Activated CD4-positive, CD25-positive, alpha-beta regulatory T cell (primary cell): ENCODE measurements at places on chromosomes 6 and 20.

- no peak for DNase-seq
Observed at GRCh38 chr6:15504040-15504495, 158.8 kb downstream of the DTNBP1 start.

- DNase-seq = no peak
Observed at GRCh38 chr6:85015396-85015990, 251.1 kb upstream of the TBX18 start.

- DNase-seq = no peak
Observed at GRCh38 chr20:4084096-4084495, 68.7 kb upstream of the RNF24 start.

DNA sequence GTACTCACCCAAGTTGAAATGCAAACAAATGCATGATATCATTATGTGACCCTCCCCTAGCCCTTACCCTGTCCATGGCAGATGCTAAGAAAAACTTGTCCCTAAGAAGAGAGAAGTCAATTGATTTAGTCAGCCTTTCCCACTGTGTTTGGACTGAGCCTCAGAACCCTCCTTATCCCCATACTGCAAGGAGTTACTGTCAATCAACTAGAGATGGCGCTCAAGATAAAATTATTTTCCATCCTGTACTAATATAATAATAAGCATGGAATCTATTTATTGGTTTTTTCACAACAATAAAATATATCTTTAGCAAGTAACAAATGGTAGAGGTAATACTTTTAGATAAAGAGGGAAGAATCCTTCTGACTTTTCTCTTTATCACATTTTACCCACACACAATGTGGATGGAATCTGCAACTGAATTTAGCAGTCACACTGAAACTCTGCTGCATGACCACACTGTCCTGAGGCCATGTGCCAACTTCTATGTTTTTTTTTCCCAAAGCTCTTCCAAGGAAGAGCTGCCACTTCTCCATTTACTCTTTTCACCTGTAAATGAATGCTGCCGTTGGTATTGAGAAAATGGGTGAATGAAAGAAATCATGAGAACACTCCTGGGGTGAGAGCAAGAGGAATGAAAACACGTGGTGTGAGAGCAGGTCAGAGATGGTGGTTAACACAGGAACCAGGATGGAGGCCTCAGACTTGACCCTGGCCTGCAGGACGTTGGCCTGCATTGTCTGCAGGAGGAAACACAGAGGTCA lies 10.5 kb downstream of the NT5E start:
- DNase-seq = no peak

GRCh38 chr20:33024609-33025317 lies 6.7 kb upstream of the BPIFB6 start:
- no peak for DNase-seq

GRCh38 chr20:51640743-51641142 lies 98.2 kb upstream of the NFATC2 start:
- no peak for DNase-seq

GRCh38 chr20:13231031-13231752 lies 10.1 kb downstream of the ISM1 start:
- DNase-seq = no peak

DNA sequence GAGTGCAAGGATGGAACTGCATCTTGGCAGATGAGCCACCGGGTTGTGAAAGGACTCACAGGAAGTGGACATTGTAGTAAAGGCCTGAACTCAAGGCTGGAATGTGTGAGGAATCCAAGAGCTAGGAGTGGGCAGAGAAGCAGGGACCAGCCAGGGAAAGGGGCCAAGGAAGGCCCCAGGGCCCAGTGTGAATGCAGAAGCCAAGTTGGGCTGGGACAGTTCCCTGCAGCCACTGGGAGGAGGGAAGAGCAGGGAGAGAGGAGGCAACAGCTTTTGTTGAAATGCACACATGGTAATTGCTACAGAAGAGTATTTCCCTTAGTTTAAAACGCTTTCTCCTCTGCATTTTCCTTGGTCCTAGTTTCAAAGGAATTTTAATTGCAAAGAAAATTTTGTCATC lies 34.6 kb downstream of the CDH22 start:
- no peak for DNase-seq

DNA sequence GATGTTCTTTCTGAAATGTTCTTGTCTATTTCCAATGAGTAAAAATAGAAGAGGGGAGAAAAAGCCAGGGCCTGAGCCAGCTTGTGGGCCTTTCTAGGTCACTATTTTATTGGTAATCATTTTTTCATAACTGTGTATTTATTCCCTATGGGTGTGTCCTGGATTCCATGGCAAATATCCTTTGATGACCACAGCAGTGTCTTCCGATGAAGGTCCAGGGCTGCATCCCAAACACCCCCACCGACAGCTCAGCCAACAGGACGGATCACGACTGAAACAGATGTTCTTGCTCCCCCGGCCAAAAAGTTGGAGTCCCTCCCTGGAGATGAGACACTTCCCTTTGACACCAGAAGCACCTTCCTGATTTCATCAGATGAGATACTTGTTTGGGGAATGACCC lies 105.4 kb upstream of the PLEKHG1 start:
- no peak for DNase-seq

GRCh38 chr6:4363656-4364055 lies 228.3 kb upstream of the ECI2 start:
- DNase-seq = no peak

GRCh38 chr6:47028835-47029360 lies 13.2 kb downstream of the ADGRF1 start:
- DNase-seq = no peak

- DNase-seq = no peak
Observed at GRCh38 chr6:52233975-52234823, 10.1 kb downstream of the IL17F start.

- no peak for DNase-seq
Observed at GRCh38 chr6:33854572-33855030, 50.8 kb upstream of the MLN start.

GRCh38 chr6:7921046-7921445 lies 10.5 kb upstream of the TXNDC5 start:
- no peak for DNase-seq

DNA sequence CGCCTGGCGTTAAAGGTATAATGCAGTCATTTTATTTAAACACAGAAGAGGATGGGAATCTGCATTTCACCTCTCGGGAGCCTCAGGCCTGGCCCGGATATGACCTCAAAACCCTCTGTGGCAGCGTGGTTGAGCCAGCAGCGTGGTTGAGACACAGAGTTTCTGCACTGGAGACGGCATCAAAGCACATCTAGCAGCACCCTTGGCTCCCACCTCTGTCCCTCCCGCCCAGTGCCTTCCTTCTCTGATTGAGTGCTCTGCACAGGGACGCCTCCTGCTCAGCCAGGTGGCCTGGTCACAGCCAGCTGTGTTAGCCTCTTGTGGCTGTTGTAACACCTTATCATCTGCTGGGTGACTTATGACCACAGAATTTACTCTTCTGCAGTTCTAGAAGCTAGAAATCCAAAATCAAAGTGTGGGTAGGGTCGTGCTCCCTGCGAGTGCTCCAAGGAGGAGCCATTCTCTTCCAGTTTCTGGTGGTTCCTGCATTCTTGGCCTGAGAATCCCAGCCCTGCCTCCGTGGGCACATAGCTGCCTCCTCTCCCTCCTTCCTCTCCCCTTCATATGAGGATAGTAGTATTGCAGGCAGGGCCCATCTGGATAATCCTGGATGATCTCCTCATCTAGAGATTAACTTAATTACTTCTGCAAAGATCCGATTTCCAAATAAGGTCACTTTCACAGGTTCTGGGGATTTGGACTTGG lies 156.7 kb downstream of the SYCP2 start:
- DNase-seq = no peak

- no peak for DNase-seq
Observed at GRCh38 chr6:3209114-3210023, 18.1 kb downstream of the TUBB2B start.

DNA sequence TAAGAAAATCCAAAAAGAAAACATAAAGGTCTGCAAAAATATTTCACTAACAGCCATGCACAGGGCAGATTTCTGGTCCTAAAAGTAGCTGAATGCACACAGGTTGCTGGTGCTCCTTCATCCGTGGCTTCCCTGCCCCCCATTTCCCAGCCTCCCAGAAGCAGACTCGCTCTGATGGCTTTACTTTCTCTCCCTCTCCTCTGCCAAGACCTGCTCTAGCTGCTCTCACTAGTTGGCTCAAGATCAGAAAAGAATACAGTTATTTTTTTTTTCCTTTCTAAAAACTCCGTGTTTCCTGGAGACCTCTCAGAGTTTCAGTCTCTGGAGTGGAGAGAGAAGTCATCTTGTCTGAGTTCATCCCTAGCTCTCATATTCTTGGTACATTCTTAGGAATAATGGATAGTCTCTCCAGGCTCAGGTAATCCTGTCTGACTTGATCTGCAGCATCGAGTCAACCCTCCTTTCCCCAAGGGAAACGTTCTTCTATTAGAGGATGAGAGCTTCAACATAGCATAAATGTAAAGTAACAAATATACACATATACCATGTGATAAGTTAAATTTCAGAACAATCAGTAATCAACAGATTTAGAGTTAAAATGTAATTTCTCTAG lies 214.2 kb downstream of the TBC1D7 start:
- no peak for DNase-seq

DNA sequence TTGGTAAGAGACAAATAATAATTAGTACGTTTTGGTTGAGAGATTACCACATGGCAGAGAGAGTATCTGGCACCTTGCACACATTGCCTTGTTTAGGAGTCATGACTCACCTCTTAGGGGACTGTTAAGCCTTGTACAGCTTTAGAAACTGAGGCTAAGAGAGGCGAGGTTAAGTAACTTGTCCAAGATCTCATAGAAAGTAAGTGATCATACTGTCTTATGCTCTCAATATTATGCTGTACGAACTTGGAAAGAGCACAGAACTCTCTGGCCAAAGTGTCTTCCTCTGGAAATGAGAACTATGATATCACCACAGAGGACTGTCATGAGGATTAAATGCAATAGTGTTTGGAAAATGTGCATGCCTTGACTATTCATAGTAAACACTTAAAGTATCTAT lies 249.0 kb downstream of the UTRN start:
- no peak for DNase-seq

GRCh38 chr20:10622657-10623418 lies 51.0 kb downstream of the JAG1 start:
- no peak for DNase-seq

DNA sequence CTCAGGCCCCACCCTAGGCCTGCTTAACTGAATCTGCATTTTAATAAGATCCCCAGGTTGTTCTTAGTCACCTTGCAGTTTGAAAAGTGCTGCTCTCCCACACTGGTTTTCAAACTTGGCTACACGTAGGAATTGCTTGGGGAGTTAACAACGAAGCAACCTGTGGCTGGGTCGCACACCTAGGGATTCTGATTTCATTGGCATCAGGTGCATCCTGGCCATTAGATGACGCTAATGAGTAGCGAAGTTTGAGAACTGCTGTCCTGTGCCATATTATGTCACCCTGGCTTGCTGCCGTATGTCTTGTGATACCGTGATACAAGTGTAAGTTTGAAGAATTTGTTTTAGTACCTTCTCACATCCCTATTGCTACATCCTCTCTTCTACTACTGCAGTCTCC lies 28.2 kb upstream of the FUCA2 start:
- no peak for DNase-seq

DNA sequence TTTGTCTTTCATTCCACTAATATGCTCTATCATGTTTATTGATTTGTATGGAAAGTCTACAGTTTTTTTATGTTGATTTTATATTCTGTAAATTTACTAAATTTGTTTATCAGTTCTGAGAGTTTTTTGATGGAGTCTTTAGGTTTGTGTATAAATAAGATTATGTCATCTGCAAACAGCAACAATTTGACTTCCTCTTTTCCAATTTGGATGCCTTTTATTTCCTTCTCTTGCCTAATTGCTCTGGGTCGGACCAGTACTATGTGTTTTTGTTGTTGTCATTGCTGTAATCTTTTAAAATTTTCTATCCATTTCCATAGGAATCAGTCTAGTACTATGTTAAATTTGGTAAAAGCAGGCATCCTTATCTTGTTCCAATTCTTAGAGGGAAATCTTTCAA lies 31.5 kb upstream of the POLR1H start:
- DNase-seq = no peak

- no peak for DNase-seq
Observed at GRCh38 chr6:146047371-146047770, 18.5 kb downstream of the GRM1 start.

- no peak for DNase-seq
Observed at GRCh38 chr6:74420221-74420620, 724.2 kb downstream of the CD109 start.

DNA sequence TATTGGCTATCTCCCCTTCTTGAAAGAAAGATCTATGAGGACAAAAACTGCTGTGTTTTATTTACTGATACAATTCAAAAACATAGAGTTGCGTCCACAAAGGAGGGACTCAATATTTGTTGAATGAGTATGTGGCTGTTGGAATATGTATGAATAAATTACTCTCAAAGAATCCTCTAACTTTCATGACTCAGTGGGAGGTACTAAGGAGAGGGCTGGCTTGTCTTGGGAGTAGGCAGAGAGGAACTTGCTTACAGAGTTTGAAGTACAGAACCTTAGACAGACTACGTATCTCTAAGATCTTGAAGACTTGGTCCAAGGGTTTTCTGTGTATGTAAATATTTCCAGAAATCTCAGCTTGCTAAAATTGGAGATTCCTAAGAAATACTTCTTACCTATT lies 504.0 kb upstream of the PTCHD4 start:
- DNase-seq = no peak

GRCh38 chr6:158113802-158114201 lies 54.3 kb downstream of the SERAC1 start:
- no peak for DNase-seq
